ENCODE measurements at places on chromosomes 11 and 22.

- DNase-seq = no peak
Observed at GRCh38 chr22:48849219-48849912, 978.3 kb downstream of the BRD1 start.

- no peak for DNase-seq
Observed at GRCh38 chr22:40236131-40236665, 58.5 kb downstream of the TNRC6B start.

DNA sequence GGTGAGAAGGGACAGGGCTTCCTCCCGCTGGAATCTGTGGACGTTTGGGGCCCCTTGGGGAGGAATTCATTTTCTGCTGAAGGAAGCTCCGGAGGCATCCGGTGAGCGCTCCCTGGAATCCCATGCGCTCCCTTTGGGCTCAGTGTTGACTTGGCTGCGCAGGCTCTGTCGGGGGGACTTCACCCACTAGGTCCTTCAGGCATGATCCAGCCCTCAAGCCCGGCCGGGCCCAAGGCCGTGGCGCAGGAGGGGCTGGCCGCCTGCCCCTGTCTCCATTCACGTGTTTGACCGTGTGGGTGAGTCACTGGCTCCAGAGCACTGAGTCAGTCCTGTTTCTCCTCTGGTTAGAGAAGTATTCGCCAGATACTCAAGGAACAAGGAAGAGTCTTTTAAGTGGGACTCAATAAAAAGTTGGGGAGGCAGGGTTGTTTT, 1.4 kb downstream of the CTTN start:
- no peak for DNase-seq

DNA sequence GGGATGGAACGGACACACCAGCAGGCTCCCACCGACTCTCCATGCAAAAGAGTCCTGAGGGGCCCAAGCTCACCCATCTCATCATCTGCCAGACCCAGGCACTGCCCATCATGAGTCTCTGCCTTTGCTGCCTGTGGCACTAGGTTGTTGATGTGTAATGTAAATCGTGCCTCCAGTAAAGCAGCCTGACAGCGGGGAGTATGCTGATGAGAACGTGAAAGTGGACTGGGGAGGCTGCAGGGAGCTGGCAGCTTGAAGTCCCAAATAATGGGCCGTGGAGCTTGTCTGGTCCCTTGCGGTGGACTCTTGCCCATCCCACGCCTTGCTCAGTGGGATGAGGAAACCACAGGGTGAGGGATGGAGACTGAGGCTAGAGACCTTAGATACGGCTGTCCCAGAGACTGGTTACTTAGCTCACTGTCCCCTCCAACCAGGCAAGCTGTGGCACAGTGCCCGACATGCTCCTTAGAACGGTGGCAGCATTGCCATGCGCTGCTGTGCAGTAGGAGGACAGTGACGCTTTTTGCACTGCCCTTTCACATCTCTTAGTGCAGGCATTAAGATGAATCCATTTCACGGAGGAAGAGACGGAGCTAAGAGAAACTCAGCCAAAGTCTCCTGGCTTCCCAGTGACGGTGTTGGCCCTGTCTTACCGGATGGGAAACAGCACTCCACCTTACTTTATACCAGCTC, 39.6 kb upstream of the PLET1 start:
- DNase-seq = no peak

- no peak for DNase-seq
Observed at GRCh38 chr22:47048123-47049077, 285.9 kb downstream of the TBC1D22A start.
